ENCODE measurements at places on chromosomes 7 and 10. TPM values are rescaled to one million over a fixed set of nuclear protein-coding genes. Genes with fewer than 3 reads are reported as not detected.

Gene CDNF
- 2.2 TPM for total RNA-seq

Gene TRIM50
- total RNA-seq: not detected

Gene NAT16
- not detected for total RNA-seq

Gene RHOBTB1
- total RNA-seq: 24.8 TPM

Gene NUTM2E
- 0.12 TPM for total RNA-seq

Gene NOC3L
- 49.7 TPM for total RNA-seq

Gene GDF2
- not detected for total RNA-seq

Gene LIPJ
- 0.14 TPM for total RNA-seq

Gene SMO
- 61.5 TPM for total RNA-seq

Gene MEOX2
- 2.1 TPM for total RNA-seq

Gene TRA2A
- 82.6 TPM for total RNA-seq

Gene PCGF5
- 7.7 TPM for total RNA-seq

Gene H2BK1
- total RNA-seq: not detected

Gene METTL27
- 5.9 TPM for total RNA-seq

Gene BMPER
- 1.4 TPM for total RNA-seq

- peak; percentile 30 for DNase-seq
Measured at GRCh38 chr10:112361951-112362751, 11.8 kb upstream of the ACSL5 start.

- DNase-seq: no peak
Measured at GRCh38 chr7:94008537-94008936, 4.4 kb upstream of the BET1 start.

- no peak for DNase-seq
Measured at GRCh38 chr7:95482424-95482823, 3.3 kb upstream of the ASB4 start.

- no peak for DNase-seq
Measured at GRCh38 chr7:16086743-16087142, 334.6 kb downstream of the CRPPA start.

GRCh38 chr7:2732959-2733584 lies 45.1 kb downstream of the AMZ1 start:
- DNase-seq: no peak

DNA sequence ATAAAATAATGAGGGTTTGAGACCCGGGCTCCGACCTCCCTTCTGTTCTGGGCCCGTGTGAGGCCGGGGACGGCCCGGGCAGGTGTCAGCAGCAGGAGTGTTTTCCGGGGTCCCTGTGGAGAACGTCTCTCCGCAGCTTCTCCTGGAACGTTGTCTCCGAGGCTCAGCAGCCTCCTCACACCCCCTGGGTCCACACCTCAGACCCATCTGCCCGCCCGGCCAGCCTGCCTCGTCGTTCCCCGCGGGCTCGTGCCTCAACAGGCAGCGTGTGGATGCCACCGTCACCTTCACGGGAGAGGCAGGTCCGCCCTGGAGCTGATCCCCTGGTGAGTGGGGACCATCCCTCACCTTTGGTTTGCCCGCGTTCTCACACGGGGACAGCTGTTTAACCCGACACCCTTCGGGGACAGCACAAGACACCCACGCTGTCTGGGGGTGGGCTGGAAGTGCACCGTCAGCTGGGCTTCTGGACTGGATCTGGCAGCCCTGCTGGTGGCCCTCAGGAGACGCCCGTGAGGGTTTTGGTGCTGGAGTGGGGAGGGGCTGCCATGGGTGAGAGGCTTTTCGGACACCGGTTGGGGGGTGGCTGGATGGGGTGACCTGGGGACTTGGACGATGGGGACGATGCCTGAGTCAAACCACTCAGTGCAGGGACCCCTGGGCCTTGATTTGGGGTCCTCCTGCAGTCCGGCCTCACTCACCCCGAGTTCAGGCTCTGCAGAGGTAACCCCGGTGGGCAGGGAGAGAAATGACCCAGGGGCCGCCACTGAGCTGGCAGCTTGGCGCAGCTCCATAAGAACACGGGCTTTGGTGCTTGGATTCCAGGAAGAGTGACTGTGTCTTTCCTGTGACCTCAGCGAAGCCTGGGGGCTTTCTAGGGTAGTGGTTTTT lies 131.7 kb downstream of the DNAJB6 start:
- no peak for DNase-seq

- no peak for DNase-seq
Measured at GRCh38 chr10:10845826-10846503, 171.7 kb upstream of the CELF2 start.

DNA sequence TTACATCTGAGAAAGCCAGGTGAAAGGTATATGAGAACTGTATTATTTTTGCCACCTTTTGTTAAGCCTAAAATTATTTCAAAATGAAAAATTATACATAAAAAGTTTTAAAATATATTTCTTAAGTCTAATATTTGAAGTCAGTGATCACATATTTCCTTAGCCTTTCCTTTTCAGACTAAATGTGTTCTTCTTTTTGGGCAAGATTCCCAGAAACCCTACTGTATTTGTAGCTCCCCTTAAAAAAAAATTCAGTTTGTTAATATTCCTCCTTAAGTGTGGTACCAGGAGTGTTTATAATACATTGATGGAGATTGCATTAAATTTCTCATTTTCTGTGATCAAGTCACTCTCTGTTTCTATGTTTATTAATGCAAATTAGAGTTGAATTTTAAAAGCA lies 22.8 kb downstream of the DNAJC1 start:
- no peak for DNase-seq

- DNase-seq: no peak
Measured at GRCh38 chr10:108592956-108593355, 1330.4 kb downstream of the XPNPEP1 start.

GRCh38 chr7:55550841-55551537 lies 21.3 kb downstream of the VOPP1 start:
- DNase-seq: no peak

DNA sequence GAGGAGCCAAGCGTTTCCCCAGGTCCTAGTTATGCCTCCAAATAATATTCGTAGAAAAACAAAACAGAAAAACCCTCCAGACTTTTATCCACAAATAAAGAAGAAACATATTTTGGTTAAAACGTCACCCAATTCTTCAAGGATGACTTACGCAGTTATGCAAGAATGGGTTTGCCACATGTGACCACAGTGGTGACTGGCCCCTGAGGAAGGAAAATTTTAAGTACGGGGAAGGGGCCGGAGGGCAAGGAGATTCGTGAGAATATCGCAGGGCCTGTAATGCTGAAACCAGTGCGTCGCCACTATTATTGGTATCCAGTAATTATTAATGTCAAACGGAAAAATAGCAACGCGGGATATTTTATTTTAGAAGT lies 537 bp upstream of the MRPS24 start:
- DNase-seq: peak; percentile 16

DNA sequence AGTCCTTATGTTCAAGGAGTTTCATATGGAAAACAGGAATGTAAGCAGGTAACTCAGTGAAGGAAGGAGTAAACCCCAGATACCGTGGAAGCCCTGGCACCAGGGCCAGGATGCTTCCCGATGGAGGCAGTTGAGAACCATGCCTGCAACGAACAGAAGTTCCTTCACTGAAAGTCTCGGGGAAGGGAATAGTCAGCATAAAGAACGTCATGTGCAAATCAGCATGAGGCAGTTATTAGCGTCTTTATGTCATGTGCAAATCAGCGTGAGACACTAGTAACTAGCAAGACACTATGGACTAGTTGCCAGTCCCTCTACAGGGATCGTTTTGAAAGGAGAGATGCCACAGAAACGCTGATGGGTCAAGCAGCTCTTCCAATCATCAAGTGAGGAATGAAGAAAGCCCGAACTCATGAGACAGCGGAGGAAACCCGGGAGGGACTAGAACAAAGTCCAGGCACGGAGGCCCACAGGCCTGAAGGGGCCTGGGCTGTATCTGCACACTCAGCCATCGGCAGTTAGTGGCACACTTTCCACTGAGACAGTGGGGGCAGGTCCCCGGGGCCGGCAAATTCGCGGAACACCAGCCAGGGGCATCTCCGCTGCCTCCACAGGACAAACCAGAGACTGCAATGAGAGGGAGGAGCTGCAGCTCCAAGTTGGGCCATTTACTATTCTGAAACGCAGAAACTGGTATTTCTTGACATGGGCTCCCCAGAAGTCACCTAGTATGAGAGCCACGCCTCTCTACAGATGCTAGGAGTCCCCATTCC lies 109.6 kb downstream of the SFMBT2 start:
- DNase-seq: peak; percentile 80

DNA sequence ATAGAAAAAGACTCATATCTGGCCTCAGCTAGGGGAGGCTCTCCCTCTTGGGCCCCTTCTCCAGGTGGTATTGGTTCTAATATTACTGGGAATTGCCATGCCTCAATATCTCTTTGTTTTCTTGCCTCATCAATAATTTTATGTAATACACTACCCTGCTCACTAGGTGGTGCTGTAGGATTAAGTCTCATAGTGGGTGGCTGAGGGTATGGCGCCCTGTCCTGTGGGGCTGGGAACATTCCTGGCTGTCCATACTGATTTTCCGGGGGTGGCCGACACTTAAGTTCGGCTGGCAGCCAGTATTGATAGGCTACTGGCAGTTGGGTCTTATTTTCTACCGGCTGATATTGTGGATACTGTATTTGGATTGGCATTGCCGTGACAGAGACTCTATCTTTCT lies 9.0 kb upstream of the TAS2R3 start:
- peak; percentile 86 for DNase-seq

DNA sequence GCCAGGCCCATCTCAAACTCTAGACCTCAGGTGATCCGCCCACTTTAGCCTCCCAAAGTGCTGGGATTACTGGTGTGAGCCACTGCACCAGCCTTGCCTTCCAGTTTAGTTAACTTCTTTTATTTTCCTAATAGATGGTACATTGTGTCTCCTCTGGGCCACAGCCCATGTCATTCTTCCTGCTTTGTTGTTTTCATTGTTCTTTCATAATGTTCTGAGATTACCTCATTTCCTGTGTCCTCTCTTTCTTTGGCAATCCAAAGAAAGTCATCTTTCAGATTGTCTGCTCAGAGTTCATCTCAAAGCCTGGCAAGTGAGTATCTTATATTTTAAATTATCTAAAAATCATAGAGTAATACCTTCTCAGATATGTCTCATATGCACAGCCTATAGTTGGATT lies at the start of gene OLAH:
Gene OLAH, plus strand, starts transcription at position 270 of the 400 bp plus-strand sequence. CDS start 3,346 bp downstream, outside the sequence.
- no peak for DNase-seq

- DNase-seq: no peak
Measured at GRCh38 chr10:1272079-1272776, 216.0 kb downstream of the WDR37 start.

- DNase-seq: no peak
Measured at GRCh38 chr7:156067156-156067555, 254.9 kb upstream of the SHH start.

DNA sequence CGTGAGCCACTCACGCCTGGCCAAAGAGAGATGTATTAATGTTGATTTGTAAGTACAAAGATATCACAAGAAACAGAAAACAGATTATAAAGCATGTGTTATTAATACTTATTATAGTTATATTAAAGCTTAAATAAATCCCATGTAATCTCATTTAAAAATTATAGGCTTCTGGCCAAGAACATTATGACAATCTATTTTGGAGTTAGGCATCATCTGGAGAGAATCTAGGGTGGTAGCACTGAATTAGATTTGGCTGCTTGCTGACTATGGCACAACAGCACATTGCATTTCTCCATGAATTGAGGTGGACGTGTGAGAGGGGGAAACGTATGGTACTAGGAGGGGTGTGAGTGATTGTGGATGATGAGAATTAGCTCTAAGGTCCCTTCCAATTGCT lies 16.8 kb upstream of the SLC16A12 start:
- DNase-seq: no peak

- no peak for DNase-seq
Measured at GRCh38 chr10:126972635-126973414, 67.6 kb downstream of the DOCK1 start.

DNA sequence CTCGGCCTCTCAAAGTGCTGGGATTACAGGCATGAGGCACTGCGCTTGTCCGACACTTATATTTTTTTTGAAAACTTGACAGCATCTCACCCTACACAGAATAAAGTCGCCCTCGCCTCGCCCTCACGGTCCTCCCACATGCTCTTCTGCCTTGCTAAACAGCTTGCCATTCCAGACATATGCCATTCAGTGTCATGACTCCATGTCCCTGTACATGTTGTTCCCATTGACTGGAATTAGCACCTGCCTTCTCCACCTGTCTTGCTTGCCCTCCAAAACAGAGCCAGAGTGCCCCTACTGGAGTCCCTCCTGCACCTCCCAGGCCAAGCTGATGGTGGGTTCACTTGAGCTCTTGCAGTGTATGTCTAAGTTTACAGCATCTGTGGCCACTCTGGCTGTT lies 6.2 kb downstream of the NIPSNAP2 start:
- DNase-seq: no peak

DNA sequence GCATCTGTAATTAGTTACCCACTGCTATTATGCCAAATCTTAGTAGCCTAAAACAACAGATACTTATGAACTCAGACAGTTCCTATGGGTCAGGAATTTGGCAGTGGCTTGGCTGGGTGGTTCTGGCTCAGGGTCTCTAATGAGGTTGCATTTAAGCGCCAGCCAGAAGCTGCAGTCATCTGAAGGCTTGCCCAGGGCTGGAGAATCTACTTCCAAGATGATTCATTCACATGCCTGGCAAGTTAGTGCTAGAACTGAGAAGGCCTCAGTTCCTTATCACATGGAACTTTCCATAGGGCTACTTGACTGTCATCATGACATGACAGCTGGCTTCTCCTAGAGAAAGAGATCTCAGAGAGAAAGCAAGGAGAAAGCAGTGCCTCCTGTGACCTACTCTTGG lies 121.3 kb downstream of the AVL9 start:
- DNase-seq: no peak

GRCh38 chr10:117004227-117005025 lies 561 bp downstream of the SHTN1 start:
- DNase-seq: peak; percentile 59

- peak; percentile 71 for DNase-seq
Measured at GRCh38 chr7:128830231-128831177, at the start of gene FLNC. Gene FLNC, plus strand, starts transcription at chr7:128830406. Its CDS starts 232 bp downstream, at chr7:128830638.

DNA sequence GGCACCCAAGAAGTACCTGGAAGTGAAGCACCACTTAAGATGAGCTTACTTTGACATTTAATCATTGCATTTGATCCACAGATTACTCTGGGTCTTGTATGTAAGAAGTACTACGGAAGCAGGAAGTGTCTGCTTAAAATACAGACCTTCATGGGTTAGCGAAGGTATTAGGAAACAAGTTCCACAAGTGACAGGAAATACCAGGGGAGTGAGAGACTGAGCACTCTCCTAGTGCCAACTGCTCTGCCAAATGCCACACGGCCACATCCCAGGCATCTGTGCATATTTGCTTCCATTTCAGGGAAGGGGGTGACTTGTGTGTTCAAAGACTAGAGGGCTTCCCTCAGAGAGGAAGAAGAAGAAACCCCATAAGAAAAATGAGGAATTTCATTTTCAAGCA lies 57.2 kb upstream of the ANK3 start:
- no peak for DNase-seq

- no peak for DNase-seq
Measured at GRCh38 chr10:986137-986825, 2.0 kb upstream of the GTPBP4 start.

- DNase-seq: peak; percentile 79
Measured at GRCh38 chr10:110529596-110530011, 31.9 kb downstream of the DUSP5 start.

GRCh38 chr7:106425017-106425719 lies 140.4 kb upstream of the NAMPT start:
- no peak for DNase-seq
